ENCODE measurements at places on chromosomes 2 and 18.

- no peak for DNase-seq
Measured at GRCh38 chr2:179479947-179480346, 215.3 kb upstream of the SESTD1 start.

- DNase-seq: no peak
Measured at GRCh38 chr2:104378853-104379374, 475.0 kb upstream of the POU3F3 start.

GRCh38 chr2:51231071-51231470, 199.1 kb upstream of the NRXN1 start:
- DNase-seq: no peak

- no peak for DNase-seq
Measured at GRCh38 chr18:26488417-26489009, 59.8 kb downstream of the KCTD1 start.

GRCh38 chr18:56283316-56283715, 355.1 kb downstream of the TXNL1 start:
- no peak for DNase-seq

DNA sequence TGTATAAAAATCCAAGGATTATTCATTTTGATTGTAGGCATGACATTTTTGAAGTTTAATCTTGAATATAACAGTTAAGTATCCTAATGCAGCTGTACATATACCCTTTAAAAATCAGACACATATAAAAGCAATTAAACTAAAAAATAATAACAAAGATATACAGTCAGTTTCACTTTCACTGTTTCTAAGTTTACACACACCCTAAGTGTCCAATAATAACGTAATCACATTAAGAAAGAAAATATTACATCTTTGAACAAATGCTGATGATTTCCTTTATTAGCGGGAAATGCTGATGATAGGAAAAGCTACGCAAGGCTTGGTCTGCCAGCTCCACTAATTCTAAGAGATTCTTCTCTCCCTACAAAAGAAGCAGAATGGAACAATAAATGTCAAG, 38.8 kb downstream of the RTTN start:
- DNase-seq: no peak

DNA sequence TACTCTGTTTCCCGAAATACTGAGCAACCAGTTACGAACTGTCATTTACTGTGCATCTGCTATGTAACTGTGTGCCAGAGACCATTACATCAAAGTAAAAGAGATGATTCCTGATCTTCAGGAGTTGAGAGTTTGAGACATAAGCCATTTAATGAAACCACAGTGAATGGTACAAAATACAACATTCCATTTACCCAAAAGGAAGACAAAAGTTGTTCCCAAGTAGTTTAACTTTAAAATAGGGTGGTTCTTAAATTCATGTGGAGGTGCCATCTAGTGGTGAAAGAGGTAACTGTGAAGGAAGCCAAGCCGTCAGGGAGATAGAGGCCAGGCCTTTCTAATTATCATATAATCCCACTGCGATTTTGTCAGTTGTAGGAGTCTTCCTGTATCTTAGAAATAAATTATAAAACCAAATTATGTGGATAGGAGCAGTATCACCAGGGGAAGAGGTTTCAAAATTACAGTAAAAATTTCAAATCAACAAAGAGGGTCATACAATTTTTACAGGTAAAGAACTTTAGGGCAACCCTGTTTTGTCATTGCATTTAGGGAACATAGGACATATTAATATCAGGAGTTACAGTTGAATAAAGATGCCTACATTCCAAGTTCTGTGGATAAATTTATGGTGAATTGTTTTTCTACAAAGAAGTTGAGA, 67.7 kb downstream of the EPAS1 start:
- no peak for DNase-seq

DNA sequence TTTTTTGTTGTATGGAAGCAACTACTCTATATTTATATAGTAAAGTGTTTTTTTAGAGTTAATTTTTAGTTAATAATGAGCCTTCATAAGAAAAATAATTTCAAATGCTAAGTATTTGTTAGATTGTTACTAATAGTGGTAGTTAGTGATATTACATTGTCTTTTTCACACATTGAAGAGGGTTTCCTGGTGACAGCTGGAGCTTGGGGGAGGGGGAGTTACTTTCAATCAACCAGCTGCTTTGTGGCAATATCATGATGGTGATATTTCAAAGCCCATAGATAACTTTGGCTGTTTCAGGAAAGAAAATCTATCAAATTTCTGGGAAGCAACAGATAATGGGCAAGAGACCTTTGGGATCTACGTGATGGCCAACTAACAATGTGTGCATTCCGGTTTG, 4.1 kb downstream of the RHBDD1 start:
- DNase-seq: no peak

GRCh38 chr2:15914596-15915385, 25.6 kb upstream of the MYCN start:
- no peak for DNase-seq

GRCh38 chr2:210792000-210792399, 235.6 kb downstream of the CPS1 start:
- DNase-seq: no peak

GRCh38 chr2:196105951-196106350, 37.3 kb upstream of the DNAH7 start:
- DNase-seq: peak; percentile 5

- DNase-seq: no peak
Measured at GRCh38 chr2:9163306-9164111, 43.1 kb upstream of the ASAP2 start.

- no peak for DNase-seq
Measured at GRCh38 chr2:156229724-156230362, 102.7 kb downstream of the NR4A2 start.

- DNase-seq: no peak
Measured at GRCh38 chr18:66599190-66599589, 4.7 kb downstream of the CDH19 start.

DNA sequence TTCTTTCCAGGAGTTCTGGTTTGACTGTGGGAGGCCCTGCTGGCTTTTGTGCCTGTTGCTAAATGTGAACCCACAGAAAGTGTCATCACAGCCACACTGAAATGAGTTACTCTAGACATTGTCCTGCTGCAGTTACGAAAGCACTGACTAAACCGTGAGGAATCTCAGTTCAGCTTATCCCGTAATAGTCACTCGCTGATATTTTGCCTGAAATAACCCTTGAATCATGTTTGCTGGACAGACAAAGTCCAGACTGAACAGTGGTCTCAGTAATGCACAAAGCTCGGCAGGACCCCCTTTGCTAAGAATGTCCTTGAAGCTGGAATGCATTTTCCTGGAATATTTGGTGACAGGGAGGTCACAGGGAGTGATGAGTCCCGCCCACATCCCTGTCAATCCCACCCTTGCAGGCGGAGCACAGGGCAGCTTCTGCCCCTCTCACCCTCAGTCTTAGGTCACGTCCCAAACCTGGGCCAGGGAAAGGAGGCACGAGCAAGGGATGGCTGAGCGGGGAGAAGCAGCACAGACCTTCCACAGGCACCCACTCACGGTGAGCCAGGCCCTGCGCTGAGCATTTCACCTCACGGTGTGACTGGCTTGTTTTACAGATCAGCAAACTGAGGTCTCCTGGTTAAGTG, 53.4 kb downstream of the ADI1 start:
- DNase-seq: no peak

GRCh38 chr2:72603481-72603880, 222.4 kb downstream of the EXOC6B start:
- DNase-seq: no peak

- DNase-seq: no peak
Measured at GRCh38 chr18:59182673-59183072, 37.3 kb upstream of the GRP start.

DNA sequence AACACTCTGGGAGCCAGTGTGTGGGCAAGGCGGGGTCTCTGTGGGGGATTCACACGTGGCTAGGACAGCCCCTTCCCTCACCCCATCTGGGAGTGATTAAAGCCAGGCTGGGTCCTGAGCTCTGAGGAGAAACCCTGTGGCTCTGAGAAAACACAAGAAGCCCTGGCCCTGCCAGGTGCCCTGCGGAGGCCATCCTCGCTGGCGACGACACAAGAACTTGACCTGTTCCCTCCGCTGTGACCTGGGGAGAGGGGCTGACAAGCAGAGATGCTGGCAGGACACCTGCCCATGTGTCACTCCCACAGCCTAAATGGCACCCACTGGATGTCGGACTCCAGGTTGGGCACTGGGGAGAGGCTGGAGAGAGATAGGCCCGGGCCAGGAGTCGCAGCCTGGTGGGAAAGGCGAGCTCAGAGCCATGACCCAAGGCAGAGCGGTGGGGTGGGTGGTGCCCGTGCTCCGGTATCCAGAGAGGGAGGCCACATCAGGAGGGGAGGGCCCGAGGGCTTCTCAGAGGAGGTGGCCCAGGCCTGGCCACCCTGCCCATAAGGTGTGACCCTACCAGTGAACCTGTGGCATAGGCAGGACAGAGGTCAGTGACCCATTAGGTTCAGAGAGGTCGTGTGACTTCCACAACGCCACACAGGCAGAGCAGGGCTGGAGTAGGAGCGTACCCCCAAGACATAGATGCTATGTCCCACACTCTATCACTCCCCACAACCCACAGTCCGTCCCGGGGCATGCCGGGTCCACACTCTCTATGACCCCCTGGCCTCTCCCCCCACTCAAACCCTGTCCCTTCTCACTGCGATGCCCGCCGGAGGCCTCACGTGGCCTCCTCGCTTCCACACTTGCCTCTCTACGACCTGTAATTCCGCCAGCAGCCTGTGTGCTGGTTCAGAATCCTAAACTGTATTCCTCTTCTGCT, 59.4 kb upstream of the HPCAL1 start:
- DNase-seq: no peak

GRCh38 chr2:2933426-2933825, 444.2 kb downstream of the EIPR1 start:
- no peak for DNase-seq

- DNase-seq: no peak
Measured at GRCh38 chr2:155141418-155141817, 442.9 kb downstream of the KCNJ3 start.

- DNase-seq: no peak
Measured at GRCh38 chr18:30358555-30358954, 684.0 kb downstream of the DSC3 start.

- no peak for DNase-seq
Measured at GRCh38 chr18:5909125-5909524, 13.8 kb upstream of the TMEM200C start.

DNA sequence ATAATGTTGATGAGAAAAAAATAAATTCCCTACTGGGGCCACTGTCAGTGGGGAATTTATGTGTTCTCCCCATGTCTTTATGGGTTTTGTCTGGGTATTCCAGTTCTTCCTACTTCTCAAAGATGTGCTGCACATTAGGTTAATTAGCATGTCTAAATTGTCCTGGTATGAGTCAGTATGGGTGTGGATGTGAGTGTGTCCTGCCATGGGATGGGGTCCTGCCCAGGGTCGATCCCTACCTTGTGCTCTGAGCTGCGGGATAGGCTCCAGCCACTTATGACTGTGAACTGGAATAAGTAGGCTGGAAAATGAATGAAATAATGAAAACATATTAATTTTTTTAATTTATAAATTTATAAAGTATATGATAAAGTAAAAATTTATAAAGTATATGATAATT, 167.5 kb downstream of the UBR3 start:
- DNase-seq: no peak

GRCh38 chr2:128879161-128879560, 560.5 kb upstream of the HS6ST1 start:
- DNase-seq: no peak

GRCh38 chr2:231902598-231902997, 23.6 kb downstream of the NPPC start:
- DNase-seq: no peak

GRCh38 chr18:35143622-35144596, 96.9 kb upstream of the ZNF397 start:
- DNase-seq: no peak

DNA sequence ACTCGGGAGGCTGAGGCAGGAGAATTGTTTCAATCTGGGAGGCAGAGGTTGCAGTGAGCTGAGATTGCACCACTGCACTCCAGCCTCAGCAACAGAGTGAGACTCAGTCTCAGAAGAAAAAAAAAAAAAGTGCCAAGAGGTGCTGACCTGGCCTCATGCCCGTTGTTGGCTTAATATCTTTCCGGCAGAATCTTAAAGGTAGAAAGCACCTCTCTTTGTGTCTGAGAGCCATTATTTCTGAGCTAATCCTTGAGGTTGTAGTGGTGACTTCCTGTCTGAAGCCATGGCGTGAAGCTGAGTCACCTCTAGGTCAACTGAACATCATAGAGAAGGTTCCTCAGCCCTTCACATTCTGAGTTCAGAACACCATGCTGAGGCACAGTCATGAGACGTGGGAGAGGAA, 60.4 kb downstream of the WDSUB1 start:
- no peak for DNase-seq

DNA sequence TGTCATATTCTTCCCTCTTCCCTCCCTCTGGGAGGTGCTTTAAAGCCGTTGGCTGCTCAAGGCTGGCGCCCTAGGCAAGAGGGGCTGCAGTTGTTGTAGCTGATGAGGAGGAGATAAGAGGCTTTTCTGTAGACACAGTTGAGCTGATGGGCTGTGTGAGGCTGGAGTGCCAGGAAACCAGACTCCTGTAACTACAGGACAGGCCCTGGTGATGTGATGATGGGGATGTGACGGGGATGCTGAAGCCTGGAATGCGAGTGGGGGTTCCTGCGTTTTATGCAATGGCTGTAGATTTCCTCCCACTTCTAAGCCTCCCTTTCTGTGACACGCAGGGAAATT, 5.7 kb upstream of the EFR3B start:
- DNase-seq: no peak

- no peak for DNase-seq
Measured at GRCh38 chr18:67766930-67767329, 250.4 kb upstream of the DSEL start.

- no peak for DNase-seq
Measured at GRCh38 chr2:121608367-121608766, 40.9 kb downstream of the CLASP1 start.

DNA sequence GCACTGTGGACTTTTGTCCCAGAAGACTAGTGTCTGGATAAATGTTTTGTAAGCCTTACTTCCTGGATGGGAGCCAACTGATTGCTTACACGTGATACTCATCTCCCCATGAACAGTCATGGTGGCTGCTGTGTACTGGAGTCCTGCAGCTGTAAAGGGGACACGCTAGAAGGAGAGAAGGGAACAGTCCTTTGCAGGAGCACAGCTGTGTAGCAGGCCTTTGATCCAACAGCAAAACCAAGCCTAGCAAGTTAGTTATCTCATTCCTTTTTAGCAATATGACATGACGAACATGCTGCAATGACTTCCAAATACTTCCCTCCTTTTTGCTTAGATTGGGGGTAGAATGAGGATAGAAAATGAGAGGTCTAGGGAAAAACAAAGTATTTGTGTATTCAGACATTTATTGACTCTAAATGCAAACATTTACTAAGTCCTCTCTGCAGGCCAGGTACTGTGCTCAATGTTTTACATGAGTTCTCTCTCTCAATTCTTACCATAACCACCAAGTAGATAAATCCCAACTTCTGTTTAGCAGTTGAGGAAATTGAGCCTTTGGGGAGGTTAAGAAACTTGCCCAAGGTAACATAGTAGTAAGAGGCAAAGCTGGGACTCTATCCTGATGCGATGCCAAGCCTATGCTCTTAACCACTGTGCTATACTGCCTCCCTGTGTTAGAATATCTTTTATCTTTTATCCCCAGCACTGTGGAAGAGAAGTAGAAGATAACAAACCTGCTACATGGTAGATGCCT, 55.4 kb upstream of the CD28 start:
- DNase-seq: no peak

Measured in SIG-M5 (cell line).